ENCODE measurements at places on chromosomes 2 and 18. TPM values are rescaled to one million over a fixed set of nuclear protein-coding genes. Genes with fewer than 3 reads are reported as not detected.
A peak's percentile ranks its signal among the peaks of the same experiment; 100 is the strongest.

- peak; percentile 68 for DNase-seq
Observed at GRCh38 chr2:105328281-105329196, 996 bp downstream of the TGFBRAP1 start.

AGAP1 gene
- 17.9 TPM for total RNA-seq

- no peak for DNase-seq
Observed at GRCh38 chr18:47871288-47871687, 59.2 kb downstream of the SMAD2 start.

DNA sequence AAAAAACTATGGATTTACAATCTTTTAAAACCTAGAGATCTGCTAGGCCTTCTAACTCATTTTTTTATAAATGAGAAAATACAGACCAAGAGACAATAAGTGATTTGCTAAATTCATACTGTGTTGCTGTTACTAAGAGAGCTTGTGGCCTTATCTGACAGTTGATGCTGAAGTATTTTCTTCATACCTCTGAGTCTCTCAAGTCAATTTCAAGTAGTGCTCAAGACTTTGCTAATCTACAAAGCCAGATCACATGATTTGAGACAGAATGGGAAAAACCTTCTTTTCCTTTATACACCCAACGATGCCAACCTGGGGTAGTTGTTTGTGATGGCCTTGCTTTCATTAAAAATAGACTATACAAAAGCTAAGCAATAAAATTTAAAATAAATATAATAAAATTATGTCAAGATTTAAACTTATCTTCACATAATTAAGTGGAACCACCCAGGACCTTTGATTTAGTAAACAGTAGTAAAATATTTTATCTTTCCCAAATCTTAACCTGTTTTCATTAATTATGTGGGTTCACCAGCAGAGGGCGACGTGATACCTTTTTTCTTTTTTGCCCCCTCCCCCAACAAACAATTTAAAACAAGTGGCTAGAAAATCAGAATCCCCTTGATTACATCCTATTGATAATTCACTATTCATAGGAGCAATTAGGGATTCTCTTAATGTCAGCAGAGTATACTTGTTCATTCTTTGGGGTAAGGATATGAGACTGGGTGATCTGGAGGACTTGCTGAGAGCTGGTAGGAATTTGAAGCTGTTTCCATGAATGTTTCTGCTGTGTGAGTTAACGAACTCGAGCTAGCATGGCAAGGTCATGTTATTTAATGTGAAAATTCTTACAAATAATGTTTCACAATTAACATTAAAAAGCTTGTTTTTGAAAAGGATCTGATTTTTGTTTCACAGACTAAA is 49.6 kb upstream of the SLC5A7 start:
- peak; percentile 12 for DNase-seq

EPB41L3 gene
- 0.53 TPM for total RNA-seq

- no peak for DNase-seq
Observed at GRCh38 chr18:59200787-59201186, 19.2 kb upstream of the GRP start.

MARCHF4 gene
- not detected for total RNA-seq

- peak; percentile 76 for DNase-seq
Observed at GRCh38 chr2:181586569-181587081, 70.3 kb downstream of the CERKL start.

GRCh38 chr2:129863350-129863749 is 116.1 kb upstream of the RAB6C start:
- DNase-seq, result no peak

GRCh38 chr2:4803396-4803795 is 888.8 kb upstream of the SOX11 start:
- DNase-seq, result no peak

- no peak for DNase-seq
Observed at GRCh38 chr2:217948897-217949296, 53.9 kb downstream of the TNS1 start.

IMMT gene
- total RNA-seq, result 32.4 TPM

DNA sequence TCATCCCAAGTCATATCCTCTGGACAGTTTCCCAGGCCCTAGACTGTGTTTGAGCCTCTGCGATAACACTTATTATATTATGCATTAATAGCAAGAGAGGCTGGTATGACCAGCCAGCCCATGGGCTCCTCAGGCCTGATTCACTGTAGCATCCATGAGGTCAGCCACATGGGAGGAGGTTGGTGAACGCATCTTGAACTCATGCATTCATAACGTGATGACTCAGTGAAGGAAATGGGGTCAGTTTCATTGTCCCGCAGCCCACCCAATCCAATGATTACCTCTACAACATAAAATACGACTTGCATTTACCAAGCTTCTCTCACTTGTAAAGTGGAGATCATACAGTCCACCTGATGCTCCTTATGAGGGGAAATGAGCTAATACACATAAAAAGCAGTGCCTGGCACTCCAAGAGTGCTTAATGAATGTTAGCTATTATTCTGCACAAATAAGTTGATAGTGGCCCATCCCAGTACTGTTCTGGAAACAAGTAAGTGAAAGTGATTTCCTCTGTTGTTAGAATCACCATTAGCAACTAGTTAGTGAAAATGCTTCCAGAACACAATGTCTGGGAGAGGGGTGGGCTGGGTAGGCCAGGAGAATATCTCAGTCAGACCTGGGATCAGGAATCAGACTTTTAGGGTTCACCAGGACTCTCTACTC is 46.1 kb upstream of the CELF4 start:
- DNase-seq, result no peak

- DNase-seq, result no peak
Observed at GRCh38 chr2:135175177-135175576, 123.1 kb downstream of the RAB3GAP1 start.

GRCh38 chr18:23872701-23873550 is 141.6 kb upstream of the TTC39C start:
- DNase-seq, result peak; percentile 98

DNAH6 gene
- total RNA-seq, result under 0.01 TPM

DNA sequence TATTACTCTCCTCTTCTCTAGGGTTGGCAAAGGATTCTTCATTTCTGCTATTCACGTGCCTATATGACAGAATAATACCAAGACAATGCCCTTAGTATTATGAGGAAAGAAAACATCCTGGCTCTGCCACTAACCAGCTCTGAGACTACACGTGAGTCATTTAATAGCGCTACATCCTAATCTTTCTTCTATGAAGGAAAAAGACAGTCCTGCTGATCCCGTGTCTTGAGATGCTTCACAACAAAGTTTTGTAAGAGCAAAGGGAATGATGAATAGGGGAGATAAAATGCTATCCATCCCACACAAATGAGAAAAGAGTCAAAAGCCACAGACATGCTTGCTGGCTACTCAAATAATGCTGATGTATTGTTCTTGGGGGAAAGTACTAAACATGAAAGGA is 152.8 kb downstream of the PID1 start:
- DNase-seq, result no peak

DNA sequence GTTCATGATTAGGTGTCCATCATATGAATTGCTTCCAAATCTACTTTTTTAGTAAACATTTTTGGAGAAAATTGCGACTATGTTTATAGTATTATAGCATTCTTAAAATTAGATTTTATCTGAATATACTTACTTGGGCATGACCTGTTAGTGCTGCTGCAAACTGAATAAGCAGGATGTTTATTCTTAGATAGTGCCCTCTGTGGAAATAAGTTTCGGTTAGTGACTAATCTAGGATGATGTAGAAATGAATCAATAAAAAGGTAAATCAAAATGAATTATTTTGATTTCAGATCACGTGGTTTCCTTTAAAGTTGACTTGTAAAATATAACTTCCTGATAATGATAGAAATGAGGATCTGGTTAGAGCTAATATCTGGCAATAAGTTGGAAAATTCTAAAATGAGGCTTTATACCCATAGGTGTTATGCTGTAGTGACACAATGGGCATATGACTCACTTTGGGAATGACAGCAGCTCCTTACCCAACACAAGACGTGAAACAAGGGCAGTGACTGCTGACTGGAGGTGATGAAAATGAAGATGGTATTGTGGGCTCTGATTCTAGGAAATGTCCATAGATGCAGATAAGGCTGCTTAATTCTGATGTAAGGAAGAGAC is 165.8 kb upstream of the TCF4 start:
- peak; percentile 94 for DNase-seq

GRCh38 chr2:60586081-60586480 is 32.6 kb upstream of the BCL11A start:
- peak; percentile 93 for DNase-seq

DNA sequence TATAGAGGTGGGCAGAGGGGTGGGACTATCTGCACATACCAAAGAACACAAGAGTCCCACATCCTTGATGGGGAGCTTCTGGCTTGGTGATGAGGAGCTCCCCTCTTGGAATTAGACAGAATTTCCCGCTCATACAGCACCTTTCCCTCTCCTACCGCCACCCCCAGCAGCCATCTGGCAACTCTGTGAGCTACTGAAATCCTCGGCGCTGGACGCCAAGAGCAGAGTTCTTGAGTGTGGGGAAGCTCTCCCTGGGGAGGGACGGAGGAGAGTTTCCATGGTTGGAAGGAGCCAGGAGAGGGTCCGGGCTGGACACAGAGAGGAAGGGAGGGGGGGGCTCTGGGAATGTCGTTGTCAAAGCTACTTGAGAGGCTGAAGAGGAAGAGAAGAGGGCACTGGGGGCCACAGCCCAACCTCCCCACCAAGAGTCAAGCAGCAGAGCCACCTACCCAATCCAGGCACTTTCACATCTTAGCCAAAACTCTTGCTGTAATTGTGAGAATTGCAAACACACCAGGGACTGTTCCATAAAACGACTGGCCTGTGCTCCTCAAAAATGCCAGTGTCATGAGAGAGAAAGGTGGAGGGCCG is 89.4 kb upstream of the MCFD2 start:
- DNase-seq, result no peak

- no peak for DNase-seq
Observed at GRCh38 chr2:155318710-155319109, 620.2 kb downstream of the KCNJ3 start.

DNA sequence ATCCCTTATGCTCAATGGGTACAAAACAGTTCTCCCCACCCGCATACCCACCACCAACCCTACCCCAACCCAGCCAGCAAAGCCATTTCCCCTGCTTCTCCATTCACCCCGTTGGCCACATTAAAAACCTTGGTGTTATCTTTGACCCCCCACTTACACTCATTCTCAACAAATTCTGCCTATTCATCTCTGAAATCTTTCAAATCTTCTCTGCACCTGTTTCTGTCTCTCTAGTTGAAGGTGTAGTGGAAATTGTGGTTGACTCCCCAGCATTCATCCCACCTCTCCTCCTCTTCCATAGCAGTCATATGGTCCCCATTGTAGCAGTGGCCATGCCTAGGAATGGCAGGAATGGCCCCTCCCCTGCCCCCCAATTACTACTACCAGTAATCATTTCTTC is 20.5 kb upstream of the TET3 start:
- DNase-seq, result no peak

- no peak for DNase-seq
Observed at GRCh38 chr18:75052475-75052874, 156.5 kb downstream of the PTGR3 start.

UCN gene
- total RNA-seq, result 0.51 TPM
